Natural killer cell treated with Interleukin-12 subunit alpha and Interleukin-12 subunit beta and Interleukin-15 and Interleukin-18, amount 100 ng/mL, for 72 hours (primary cell): ENCODE measurements at places on chromosomes 1 and 21.

DNA sequence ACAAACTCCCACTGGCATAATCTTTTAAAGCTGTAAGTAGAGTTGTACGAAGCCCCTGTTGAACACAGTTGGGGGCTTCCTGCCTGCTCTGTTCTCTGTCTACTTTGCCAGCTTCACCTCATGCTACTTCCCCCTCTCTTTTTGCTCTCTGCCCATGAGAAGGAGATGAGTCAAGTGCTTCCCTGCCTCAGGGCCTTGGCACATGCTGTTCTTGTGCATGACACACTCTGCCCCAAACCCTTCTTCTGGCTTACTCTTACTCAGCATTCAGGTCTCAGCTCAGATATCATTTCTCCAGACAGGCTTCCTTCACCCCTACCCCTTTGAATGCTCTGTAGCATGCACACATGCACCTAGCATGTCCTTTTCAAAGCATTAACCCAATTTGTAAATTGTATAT, 208.8 kb downstream of the FOXD2 start:
- no peak for DNase-seq

GRCh38 chr1:26909951-26910342, 3.8 kb downstream of the NR0B2 start:
- DNase-seq, result no peak

GRCh38 chr1:164265232-164265631, 293.8 kb upstream of the PBX1 start:
- no peak for DNase-seq

- DNase-seq, result no peak
These were observed 9.2 kb upstream of the PLA2G4A start for GRCh38 chr1:186819563-186819962.

DNA sequence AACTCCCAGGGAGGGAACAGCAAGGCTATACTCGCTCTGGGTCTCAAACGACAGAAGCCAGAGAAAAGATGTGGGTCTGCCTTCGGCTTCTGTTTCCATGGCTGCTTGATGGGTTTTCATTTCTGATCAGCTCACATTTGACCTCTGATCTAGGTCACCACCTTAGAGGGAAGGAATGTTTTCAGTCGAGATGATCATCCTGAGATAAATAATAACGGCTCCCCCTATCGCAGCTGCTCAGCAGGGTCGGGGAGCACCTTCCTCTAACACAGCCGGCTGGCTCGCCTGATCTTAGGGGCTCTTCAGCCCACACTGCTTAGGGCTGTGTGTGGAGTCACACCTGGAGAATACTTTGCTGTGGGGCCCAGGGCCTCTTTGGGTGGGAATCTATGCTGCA, 53.1 kb upstream of the ZNF648 start:
- DNase-seq, result no peak

GRCh38 chr1:47941609-47942239, 55.5 kb downstream of the TRABD2B start:
- DNase-seq, result no peak

DNA sequence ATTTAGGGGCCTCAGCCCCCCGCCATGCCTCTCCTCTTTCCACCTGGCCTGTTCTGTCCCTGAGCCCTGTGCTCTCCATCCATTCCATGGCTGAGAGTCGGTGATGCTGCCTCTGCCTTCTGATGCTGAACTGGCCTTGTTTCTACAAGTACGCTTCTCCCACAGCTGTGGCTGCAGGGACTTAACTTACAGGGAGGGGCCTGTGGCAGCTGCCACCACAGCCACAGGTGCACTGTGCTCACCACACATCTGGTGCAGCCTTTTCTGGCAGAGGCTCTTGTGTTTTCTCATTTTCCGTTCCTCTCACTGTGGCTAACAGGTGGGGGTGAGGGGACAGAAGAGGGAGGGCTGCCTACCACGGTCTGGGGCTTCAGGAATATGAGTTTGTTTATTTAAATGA, 4.2 kb downstream of the FMO1 start:
- DNase-seq, result no peak

GRCh38 chr1:90204023-90204590, 209.2 kb downstream of the ZNF326 start:
- no peak for DNase-seq

DNA sequence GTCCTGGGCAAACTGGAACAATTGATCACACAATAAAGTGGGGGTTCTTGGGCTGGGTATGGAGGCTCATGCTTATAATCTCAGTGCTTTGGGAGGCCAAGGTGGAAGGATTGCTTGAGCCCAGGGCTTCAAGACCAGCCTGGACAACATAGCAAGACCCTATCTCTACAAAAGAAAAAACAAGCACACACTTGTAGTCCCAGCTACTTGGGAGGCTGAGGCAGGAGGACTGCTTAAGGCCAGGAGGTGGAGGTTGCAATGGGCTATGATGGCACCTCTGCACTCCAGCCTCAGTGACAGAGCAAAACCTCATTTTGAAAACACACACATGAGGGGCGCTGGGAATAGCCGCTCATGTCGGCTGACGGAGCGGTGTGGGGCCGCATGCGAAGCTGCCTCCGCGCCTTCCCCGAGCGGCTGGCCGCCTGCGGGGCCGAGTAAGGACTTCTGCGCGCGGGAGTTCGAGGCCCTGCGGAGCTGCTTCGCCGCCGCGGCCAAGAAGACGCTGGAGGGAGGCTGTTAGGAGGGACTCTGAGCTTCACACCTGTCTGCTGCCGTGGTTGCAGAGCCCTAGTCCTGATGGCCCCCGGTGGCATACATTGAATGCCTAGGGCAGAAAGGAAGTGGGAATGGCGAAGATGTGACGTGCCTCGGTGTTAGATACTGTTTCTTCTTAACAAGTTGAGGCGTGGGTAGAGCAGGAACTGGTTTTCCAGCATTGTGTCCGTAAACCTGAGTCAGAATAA, 59.5 kb downstream of the ACBD3 start:
- no peak for DNase-seq

DNA sequence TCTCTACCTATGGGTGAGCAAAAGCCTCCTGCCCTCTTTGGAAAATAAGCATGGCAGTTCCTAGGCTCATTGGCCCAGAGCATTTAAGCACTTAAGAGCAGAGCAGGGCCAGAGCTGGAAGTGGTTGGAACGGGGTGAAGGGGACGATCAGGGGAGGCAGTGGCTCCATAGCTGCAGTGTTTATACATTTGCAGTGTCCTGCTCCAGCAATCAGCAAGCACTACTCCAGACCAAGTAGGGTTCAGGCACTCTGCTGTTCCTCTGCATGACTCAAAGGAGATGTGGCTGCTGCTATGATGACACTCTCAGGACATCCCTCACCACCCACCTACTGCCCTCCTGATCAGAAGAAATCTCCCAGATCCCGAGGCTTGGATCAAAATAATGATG, 55.0 kb downstream of the TRABD2B start:
- no peak for DNase-seq

DNA sequence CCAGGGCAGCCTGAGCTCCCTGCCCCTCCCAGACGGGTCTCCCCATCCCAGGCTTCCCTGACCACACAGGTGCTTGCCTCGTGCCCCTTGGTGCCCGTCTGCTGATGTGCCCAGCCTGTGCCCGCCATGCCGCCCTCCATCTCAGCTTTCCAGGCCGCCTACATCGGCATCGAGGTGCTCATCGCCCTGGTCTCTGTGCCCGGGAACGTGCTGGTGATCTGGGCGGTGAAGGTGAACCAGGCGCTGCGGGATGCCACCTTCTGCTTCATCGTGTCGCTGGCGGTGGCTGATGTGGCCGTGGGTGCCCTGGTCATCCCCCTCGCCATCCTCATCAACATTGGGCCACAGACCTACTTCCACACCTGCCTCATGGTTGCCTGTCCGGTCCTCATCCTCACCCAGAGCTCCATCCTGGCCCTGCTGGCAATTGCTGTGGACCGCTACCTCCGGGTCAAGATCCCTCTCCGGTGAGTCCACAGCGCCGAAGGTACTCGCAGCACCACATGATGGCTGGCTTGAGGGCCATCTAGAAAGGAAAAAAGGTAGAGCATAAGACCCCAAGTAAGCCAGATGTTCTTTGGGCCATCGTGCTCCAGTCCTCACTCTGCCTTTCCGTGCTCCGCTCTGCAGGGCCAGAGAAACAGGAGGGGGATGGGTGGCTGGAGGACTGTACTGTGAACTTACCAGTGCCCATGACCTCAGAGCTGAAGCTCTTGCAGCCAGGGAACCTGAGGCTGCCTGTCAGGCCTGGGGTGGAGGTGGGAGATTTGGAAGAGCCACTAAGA, 1.4 kb downstream of the ADORA1 start:
- no peak for DNase-seq

GRCh38 chr1:51061231-51061918, 40.7 kb upstream of the C1orf185 start:
- no peak for DNase-seq
